ENCODE measurements at places on chromosomes 2 and 18.

DNA sequence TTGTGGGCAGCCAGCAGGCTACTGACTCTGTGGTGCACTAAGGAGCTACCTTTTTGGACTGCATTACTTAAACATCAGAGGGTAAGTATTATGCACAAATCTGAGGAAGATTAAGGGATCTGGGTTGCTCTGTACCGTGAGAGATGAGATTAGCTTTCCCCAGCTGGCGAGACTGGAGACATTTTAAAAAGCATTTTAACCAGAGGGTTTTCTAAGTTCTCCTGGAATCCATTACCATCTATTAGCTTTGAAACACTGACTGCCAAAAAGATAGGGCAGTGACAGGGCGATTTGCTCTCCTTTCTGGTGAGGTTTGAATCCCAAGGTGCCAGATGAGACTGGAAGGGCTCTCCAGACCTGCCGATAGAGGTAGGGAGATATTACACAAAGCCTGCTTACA, 63.2 kb downstream of the LYPD6 start:
- DNase-seq = no peak

- no peak for DNase-seq
Observed at GRCh38 chr2:127641846-127642507, 4.0 kb upstream of the GPR17 start.

DNA sequence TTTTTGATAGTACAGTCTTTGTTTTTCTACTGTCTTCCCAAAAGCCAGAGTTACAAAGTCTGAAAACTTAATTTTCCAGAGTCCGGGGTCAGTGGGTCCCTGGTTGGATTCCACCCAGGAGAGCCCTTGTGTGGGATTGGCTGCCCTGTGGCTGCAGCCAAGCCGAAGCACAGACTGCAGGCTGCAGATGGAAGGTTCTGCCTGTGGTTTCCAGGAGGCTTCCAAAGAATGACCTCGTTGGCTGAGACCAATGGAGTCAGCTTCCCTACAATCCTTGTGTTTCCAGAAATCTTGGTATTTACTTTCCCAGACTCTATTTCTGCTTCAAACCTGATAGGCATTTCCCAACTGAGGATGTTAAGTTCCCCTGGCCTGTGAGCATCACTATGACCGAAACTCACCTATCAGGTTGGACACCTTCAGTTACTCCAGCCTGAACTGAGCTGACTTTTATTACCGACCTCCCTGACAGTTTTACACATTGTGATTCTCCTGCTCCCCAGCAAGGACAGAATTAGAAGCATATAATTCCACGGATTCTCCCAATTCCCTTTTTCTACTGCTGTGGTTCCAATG, 117.5 kb upstream of the CCDC68 start:
- no peak for DNase-seq

GRCh38 chr18:59697236-59697932, at the start of gene CCBE1:
Gene CCBE1 (minus strand): TSS chr18:59697423.
- DNase-seq = peak; percentile 44

GRCh38 chr2:111209045-111209514, 88.4 kb downstream of the BCL2L11 start:
- no peak for DNase-seq

DNA sequence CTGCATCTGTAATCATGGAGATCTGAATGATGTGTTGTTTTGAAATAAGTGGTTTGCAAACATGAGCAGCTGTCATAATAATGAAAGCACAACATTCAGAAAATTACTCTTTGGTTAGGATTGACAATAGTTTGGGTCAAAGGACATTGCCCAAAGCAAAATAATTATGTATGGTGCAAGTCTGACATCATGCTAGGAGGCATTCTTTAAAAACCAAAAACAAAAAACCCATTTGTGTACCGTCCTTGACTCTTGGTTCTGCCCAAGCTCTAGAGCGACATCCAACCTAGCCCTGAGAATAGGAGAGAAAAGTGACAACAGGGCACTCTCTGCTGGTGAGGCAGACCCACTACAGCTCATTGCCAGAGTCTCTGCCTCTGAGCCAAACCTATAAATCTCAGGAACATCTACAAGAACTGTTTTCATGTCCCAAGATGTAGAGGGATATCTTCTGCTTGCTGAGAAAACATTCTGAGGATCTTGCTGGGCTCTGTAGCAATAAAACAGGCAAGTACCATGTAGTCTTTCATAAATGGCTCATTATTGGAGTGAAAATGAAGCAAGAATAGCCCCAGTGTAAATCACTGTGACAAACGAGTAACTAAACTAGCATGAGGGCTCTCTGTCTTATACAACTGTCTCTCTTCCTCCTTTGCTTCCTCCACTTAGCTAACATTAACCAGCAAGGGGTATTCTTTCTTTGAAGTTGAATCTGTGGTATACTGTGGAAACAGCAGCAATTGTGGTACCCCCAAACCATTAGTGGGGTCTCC, 266.8 kb upstream of the CXCR4 start:
- DNase-seq = no peak

DNA sequence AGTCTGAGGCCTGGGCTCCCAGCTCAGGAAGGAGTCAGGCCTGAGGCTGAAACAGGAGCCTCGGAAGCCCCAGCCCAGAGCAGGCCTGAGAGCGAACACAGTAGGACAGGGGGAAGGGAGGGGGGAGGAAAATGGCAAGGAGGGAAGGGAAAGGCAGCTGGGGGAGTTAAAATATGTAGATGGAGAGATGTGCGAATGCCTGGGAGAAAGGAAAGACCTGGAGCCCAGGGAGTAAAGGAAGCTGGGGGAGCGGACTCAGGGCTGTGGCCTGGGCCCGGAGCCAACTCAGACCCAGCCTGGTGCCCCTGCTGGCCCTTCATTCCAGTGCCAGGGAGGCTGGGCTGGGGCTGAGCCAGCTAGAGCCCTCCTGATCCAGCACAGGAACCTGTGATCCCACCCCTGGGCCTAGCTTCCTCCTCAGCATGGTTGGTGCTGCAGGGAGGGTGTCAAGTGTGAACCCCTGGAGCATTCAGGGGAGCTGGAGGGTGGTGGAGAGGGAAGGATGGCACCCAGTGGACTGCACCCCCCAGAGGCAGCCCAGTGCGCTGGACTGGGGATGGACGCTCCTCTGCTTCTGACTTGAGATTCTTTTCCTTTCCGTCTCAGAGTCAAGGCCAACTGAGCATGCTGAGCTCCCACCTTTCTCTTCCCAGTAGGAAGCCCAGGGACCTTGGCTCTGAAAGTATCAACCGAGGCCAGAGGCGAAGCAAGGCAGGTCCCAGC, 46.3 kb downstream of the EMX1 start:
- no peak for DNase-seq

- no peak for DNase-seq
Observed at GRCh38 chr2:49403637-49404036, 249.3 kb upstream of the FSHR start.

- no peak for DNase-seq
Observed at GRCh38 chr2:229489016-229489415, 217.9 kb upstream of the PID1 start.

- no peak for DNase-seq
Observed at GRCh38 chr2:105885456-105885855, 140.7 kb downstream of the NCK2 start.

DNA sequence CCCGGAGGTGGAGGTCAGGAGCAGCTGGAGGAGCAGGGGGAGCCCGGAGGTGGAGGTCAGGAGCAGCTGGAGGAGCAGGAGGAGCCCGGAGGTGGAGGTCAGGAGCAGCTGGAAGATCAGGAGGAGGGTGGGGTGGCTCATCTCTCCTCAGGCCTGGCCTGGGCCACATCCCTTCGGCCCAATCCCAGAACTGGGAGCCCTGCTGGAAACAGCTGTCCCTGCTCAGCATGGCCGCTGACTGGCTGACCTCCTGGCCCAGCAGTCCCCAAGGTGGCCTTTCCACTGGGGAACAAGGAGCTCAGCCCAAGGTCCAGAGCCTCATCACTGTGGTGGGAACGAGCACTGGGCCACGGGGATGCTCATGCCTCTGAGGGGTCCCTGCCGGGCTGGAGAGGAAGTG, 66.6 kb upstream of the LAPTM4A start:
- DNase-seq = no peak

DNA sequence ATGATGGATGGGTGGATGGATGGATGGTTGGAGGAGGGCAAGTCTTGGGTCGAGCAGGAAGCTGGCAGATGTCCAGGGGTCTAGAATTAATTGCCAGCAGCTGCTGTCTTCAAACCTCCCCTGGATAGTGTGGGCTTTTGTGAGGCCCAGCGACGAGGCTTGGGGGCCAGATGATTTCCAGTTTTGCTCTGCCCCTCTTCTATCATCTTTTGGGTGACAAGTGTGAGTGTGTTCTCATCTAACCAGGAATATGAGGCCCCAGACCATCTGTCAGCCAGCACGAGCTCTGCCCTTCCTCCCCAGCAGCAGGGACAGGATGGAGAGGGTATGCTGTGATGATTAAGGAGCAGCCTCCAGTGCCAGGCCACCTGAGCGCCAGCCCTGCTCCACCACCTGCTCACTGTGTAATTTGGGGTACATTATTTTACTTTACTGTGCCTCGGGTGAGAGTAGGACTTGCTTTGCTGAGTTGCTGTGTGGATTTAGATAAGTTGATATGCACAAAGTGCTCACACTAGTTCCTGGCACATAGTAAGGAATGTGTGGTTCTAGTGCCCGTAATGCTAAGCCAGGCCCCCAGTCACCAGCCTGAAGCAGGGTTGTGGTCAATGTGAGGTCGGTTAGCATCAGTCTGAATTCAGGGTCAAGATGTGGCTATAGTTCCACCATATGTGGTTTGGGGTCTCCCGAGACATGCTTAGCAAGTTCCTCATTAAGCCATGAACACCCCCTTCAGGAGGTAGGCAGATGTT, 251.1 kb downstream of the CYP26B1 start:
- no peak for DNase-seq

GRCh38 chr2:17614174-17614930, 73.9 kb downstream of the VSNL1 start:
- no peak for DNase-seq

- no peak for DNase-seq
Observed at GRCh38 chr2:193774166-193774565, 1579.4 kb upstream of the TMEFF2 start.

DNA sequence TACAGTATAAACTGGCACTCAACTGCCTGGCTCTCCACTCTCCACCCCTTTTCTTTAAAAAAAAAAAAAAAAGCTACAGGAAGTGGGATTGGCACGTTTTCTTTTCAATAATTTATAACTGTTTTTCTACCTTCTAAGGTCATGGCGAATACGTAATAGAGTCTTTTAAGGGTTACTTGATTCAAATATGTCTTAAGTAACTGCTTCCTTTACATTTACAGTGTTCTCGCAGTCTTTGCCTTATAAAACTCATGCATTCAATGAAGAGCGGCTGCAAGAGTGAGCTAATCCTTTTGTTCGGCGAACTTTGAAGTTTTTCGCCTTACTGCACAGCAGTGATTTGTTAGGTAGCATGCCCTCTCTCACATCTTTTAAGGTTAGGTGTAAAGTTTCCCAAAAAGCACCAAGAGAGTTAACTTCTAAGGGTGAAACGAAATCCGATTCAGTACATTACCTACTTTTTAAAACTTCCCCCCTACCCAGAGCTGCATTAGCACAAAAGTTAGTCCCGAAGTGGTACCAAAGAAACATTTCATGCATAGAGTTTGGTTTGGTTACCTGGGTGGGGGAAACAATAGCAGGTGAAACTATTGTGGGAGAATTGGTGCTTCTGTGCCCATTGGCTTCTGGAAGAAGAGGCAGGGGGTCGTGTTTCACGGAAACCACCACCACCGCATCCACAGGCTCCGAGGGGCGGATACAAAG, 2.0 kb downstream of the KCTD1 start:
- DNase-seq = no peak

GRCh38 chr2:8224347-8225190, 457.3 kb upstream of the ID2 start:
- no peak for DNase-seq

- no peak for DNase-seq
Observed at GRCh38 chr18:46283268-46283667, 179.1 kb downstream of the HAUS1 start.

DNA sequence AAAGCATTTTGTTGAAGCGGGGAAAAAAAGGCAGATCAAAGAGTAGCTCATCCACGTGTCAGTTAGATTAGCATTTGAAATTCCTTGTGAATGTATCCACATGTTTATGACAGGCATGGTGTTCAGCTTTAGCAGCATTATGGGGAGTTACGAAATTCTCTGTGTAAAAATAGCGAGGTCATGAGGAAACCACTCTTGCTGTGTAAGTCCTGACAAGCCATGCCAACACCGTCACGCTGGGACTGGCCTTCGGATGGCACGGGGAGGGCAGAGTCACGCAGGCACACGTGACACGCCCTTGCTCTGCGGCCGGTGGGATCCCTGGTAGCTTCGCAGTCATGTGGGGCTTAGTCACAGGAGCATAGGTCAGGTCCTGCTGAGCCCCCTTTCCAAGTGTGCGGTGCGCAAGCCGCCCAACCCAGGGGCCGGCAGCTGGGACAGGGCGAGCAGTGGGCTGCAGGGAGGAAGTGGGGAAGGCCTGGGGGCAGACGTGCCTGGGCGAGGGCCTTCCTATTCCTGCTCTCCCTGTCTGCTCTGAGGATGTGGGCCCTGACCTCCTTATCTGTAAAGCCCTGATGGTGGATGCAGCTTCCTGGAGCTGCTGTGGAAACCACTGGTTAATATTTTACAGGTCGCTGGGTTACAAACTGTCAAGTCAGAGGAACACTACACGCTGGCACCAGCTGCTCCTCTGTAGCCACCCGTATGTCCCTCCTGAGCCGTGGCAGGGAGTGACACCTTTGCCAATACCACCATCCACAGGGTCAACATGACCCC, 18.0 kb downstream of the MBP start:
- no peak for DNase-seq

DNA sequence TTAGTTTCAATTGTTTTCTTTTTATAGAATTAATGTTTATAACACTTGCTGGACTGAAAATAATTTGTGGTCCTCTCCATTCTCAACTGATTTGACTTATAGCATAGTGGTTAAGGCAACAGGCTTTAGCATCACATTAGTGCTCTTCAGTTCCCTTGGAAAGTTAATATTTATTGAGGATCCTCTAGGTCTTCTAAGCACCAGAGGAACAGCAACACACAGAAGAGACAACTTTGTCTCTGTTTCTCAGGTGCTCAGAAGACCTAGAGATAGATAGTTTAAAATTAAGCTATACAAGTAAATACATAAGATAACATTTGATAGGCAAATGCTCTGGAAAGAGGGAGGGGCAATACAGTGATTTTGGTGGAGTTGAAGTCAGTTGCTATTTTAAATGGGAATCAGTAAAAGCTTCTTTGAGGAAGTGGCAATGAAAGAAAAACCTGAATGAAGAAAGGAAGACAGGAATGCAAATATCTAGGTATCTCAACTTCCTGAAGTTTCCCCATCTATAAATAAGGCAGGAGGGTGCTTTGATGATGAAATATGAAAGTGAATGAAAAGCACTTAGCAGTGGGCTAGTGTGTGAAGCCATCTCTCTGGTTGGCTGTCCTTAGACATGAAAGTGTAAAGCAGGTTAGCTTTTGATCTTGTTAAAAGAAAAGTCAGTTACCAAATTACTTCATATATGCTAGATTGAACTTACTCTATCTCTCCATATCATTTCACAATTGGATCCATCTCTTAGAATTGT, 7.9 kb downstream of the NEUROD1 start:
- DNase-seq = no peak

DNA sequence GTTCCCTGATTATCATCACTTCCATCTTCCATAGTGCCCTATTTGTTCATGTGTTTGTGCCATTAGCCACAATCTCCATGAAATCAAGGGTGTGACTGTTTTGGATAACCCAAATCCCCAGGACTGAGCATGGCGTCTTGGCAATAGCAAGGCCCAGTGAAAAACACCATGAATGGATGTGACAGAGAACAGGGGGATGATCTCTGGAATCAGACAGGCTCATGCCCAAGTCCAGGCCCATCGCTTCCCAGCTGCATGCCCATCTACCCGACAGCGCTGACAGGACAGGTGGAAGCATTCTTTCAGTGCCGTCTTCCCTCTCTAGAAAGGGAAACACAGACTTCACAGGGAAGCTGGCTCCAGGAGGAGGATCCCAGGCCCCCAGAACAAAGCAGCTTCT, 50.0 kb downstream of the HDLBP start:
- DNase-seq = no peak

GRCh38 chr2:12479065-12479601, 237.6 kb upstream of the TRIB2 start:
- no peak for DNase-seq
